Activated naive CD8-positive, alpha-beta T cell treated with anti-CD3 and anti-CD28 coated beads, Interleukin-2, amount 50 U/mL, for 24 hours (primary cell): ENCODE measurements at places on chromosomes 11 and 22.

GRCh38 chr11:86176165-86176884 lies 68.2 kb upstream of the EED start:
- peak overlapping the region; percentile 84 for H3K27ac ChIP-seq
- no peaks in the 10 kb centered on the region for H3K27me3 ChIP-seq
- H3K4me1 ChIP-seq: peaks cover 40% of the 10 kb centered on the region
- H3K36me3 ChIP-seq: peaks cover 7% of the 10 kb centered on the region
- DNase-seq: peak; percentile 33

GRCh38 chr22:42229455-42230149 lies 40.9 kb downstream of the TCF20 start:
- no peak overlapping the region for H3K27ac ChIP-seq
- DNase-seq: no peak
- no peaks in the 10 kb centered on the region for H3K27me3 ChIP-seq
- no peak overlapping the region for H3K4me3 ChIP-seq

DNA sequence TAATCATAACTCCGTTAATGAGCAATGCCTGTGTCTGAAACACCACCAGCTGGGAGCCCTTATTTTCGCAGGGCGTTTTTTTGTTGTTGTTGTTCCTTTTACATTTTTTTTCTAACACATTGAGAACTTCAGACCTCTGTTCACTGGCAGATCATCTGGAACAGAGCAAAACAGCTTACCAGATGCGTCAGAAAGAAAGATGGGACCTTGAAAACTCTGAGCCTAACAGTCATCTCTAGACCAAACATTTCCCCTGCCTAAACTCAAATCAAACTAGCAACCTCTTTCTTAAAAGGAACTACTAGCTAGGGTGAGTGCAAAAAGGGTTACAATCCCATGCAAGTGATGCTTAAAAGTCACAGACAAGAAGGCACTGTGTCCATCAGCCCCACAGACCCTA lies 93.2 kb downstream of the PLEKHA7 start:
- no peak for DNase-seq
- H3K36me3 ChIP-seq: peaks cover 8% of the 10 kb centered on the region
- peaks cover 46% of the 10 kb centered on the region for H3K27me3 ChIP-seq
- peaks cover 17% of the 10 kb centered on the region for H3K4me1 ChIP-seq
- no peak overlapping the region for H3K4me3 ChIP-seq

DNA sequence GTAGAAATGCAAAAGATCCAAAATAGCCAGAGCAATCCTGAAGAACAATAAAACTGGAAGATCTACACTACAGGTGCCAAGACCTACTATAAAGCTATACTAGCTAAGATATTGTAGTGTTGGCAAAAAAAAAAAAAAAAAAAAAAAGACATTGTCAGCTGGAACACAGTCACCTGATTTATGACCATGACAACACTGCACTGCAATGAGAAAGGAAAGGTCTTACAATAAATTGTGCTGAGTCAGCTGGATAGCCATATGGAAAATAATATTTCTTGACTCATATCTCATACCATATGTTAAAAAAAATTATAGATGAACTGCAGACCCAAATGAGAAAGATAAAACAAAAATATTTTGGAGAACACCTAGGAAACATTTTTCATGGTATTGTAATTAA lies 3.1 kb upstream of the PANX3 start:
- H3K4me3 ChIP-seq: no peak overlapping the region
- H3K27me3 ChIP-seq: no peaks in the 10 kb centered on the region
- H3K4me1 ChIP-seq: peaks cover 6% of the 10 kb centered on the region
- no peak for DNase-seq
- no peaks in the 10 kb centered on the region for H3K36me3 ChIP-seq

- DNase-seq: no peak
- no peak overlapping the region for H3K27ac ChIP-seq
- H3K4me3 ChIP-seq: no peak overlapping the region
- H3K27me3 ChIP-seq: no peaks in the 10 kb centered on the region
- H3K36me3 ChIP-seq: no peaks in the 10 kb centered on the region
Observed at GRCh38 chr11:42337786-42338455, 878.5 kb upstream of the LRRC4C start.

DNA sequence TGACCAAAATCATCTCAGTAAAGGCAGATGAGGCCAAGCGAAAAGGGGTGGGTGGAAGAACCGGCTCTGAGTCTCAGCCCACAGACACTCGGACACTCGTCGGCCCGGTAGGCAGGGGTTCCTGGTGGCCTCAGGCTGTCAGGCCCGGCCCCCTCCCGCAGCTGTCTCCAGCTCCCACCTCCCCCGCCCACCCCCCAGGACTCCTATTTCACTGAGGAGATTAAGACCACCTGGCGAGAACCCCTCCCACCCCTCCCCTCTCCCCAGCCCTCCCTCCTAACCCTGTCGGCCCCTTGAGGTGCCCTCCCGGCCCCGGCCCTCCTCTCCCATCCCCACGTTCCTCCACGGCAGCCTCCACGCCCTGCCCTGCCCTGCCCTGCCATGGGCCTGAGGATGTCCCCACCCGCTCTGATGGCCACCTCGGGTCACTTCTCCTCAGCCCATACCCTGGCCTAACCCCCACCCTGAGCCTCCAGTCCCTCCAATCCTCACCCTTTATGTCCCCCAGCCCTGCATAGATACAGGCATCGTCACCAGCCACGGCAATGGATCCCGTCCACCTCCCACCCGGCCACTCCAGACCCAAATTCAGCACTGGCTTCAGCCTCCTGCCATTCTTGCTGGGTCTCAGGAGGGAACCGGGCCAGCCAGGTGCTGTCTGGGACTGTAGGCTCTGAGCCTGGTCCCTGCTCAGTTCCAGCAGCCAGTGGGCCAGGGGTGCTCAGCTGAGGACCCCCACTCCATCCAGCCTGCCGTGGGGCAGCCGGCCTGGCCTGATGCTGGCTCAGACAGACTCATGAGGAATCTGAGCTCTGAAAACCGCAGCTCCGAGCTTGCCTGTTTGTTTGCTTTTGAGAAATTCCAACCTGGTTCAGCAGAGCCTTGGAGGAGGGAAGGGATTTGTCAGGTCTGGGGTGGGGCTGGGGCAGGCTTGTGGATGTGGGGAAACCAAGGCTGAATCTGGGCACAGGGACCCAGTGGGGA lies 9.8 kb upstream of the TBX1 start:
- no peak for DNase-seq
- H3K27ac ChIP-seq: no peak overlapping the region

GRCh38 chr11:86931548-86932258 lies 23.5 kb downstream of the FZD4 start:
- no peak overlapping the region for H3K4me3 ChIP-seq
- no peaks in the 10 kb centered on the region for H3K36me3 ChIP-seq
- H3K27ac ChIP-seq: no peak overlapping the region
- peaks cover 3% of the 10 kb centered on the region for H3K4me1 ChIP-seq
- H3K27me3 ChIP-seq: no peaks in the 10 kb centered on the region

- H3K4me1 ChIP-seq: peaks cover 33% of the 10 kb centered on the region
- DNase-seq: no peak
- H3K27me3 ChIP-seq: no peaks in the 10 kb centered on the region
- peaks cover 7% of the 10 kb centered on the region for H3K36me3 ChIP-seq
- H3K27ac ChIP-seq: no peak overlapping the region
Observed at GRCh38 chr22:29840498-29840897, 2.4 kb upstream of the ASCC2 start.

- peak within 1 kb of the TSS; percentile 79 for H3K27ac ChIP-seq
- H3K36me3 ChIP-seq: no peaks in the 10 kb centered on the region
- peak within 1 kb of the TSS; percentile 83 for H3K4me3 ChIP-seq
- H3K4me1 ChIP-seq: peaks cover 26% of the 10 kb centered on the region
- H3K27me3 ChIP-seq: peaks cover 24% of the 10 kb centered on the region
Observed at GRCh38 chr11:45146072-45147016, at the start of gene PRDM11. Gene PRDM11 (plus strand): TSS chr11:45146639. CDS start chr11:45181767, 35,128 bp downstream.

GRCh38 chr11:60084631-60085273 lies 3.7 kb upstream of the MS4A2 start:
- H3K36me3 ChIP-seq: no peaks in the 10 kb centered on the region
- peaks cover 23% of the 10 kb centered on the region for H3K27me3 ChIP-seq
- no peaks in the 10 kb centered on the region for H3K4me1 ChIP-seq
- H3K27ac ChIP-seq: no peak overlapping the region
- no peak overlapping the region for H3K4me3 ChIP-seq
- DNase-seq: no peak

DNA sequence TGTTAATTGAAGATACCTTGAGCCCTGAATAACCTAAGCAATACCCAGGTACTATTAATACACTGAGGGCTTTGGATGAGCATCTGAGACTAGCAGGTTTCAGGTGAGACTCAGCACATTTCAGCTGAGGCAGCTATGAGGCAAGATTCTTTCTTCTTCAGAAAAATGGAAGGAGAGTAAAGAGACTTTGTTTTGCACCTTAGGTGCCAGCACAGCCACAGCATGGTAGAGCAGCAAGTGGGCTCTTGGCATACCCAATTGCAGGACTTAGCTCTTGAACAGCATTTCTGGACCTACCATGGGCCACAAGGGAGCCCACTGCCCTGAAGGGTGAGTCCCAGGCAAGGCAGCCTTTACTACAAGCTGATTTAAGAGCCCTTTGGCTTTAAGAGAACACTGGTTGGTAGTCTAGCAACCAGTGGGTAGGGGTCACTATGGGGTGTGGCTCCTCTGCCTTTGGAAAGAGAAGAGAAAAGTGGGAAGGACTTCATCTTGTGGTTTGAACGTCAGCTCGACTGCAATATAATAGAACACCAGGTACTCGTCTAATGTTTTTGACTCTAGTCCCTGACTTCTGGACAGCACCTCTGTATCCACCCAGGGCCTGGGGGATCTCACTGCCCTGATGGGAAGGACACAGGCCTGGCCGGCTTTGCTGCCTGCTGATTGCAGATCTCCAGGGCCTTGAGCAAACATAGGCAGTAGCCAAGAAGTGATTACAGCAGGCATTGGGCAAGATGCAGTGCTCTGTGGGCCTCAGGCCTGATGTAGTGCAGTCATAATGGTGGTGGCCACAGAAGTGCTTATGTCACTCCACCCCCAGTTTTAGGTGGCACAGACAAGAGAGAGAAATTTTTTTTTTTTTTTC lies 73.3 kb downstream of the GLYATL1 start:
- H3K27me3 ChIP-seq: peaks cover 7% of the 10 kb centered on the region
- peaks cover 8% of the 10 kb centered on the region for H3K4me1 ChIP-seq
- H3K27ac ChIP-seq: no peak overlapping the region

- DNase-seq: no peak
- H3K4me1 ChIP-seq: peaks cover 4% of the 10 kb centered on the region
- no peak overlapping the region for H3K4me3 ChIP-seq
- peaks cover 21% of the 10 kb centered on the region for H3K27me3 ChIP-seq
- H3K36me3 ChIP-seq: peaks cover 2% of the 10 kb centered on the region
Observed at GRCh38 chr11:57273448-57274058, 36.5 kb upstream of the APLNR start.

- no peak overlapping the region for H3K4me3 ChIP-seq
- H3K36me3 ChIP-seq: no peaks in the 10 kb centered on the region
- H3K4me1 ChIP-seq: no peaks in the 10 kb centered on the region
- DNase-seq: peak; percentile 65
- no peak overlapping the region for H3K27ac ChIP-seq
- H3K27me3 ChIP-seq: peaks cover 8% of the 10 kb centered on the region
Observed at GRCh38 chr11:32809313-32809712, 14.9 kb upstream of the CCDC73 start.
